ENCODE measurements at places on chromosomes 5 and 9.

DNA sequence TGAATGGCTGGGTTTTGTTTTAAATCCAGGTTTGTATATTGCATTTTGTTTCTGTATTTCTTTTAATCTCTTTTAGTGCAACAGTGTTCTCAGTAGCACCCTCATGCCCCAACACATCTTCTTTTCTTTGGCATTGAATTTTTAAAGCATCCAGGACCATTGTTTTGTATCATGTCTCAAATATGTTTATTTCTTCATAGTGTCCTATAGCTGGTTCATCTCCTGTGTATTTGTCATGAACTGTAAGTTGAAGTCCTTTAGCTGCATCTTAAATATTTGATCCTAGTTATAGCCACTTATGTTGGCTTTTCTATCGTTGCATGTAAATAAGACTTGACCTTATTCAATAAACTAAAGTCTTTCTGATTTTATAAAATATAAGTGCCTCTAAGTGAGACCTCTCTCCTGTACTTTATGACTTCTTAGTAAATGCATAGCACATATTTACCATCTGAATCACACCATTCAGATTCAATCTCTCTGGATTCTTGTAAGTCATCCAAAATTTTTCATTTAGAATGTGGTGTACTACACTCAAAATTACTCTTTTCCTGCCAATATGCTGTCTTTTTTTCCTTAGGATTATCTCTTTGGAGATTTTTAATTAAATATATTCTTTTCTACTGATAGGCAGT, 21.0 kb upstream of the ERCC6L2 start:
- DNase-seq = no peak

DNA sequence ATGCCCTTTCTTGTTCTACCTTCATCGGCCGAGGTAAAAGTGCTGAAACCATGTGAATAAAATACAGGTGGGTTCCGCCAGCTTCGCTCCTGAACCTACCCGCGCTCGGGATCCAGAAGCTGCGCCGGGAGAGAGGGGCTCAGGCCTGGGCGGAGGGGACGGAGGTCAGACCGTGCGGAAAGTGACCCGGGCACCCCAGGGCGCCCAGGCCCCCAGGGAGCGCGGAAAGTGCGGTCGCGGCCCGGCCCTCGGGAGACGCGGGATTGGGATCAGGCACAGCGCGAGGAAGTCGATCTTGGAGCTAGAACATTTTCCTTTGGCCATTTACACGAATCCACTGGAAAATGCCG, 329 bp downstream of the SYK start:
- DNase-seq = no peak

- no peak for DNase-seq
Observed at GRCh38 chr5:154194345-154195329, 4.1 kb downstream of the GALNT10 start.

- peak; percentile 60 for DNase-seq
Observed at GRCh38 chr9:124274226-124274625, 16.5 kb downstream of the NEK6 start.

DNA sequence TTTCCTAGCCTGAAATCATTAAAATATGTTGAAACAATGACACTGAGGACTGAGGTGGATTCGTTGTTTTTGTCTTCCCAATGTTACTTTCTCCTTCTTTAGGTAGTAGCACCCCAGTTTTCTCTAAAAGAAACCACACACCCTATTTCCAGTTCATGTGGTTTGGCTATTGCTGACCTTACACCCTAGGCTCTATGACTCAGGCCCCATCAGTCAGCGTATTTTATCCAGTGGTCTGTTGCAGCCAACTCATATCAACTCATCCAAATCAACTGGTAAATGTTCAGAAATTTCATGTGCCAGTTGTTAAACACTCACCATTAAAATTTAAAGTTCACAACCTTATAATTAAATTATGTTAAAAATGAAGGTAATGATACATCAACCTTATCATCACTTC, 44.6 kb upstream of the NFIB start:
- no peak for DNase-seq
